ENCODE measurements at places on chromosomes 11 and 22.

GRCh38 chr11:92227230-92227814, 2.7 kb downstream of the FAT3 start:
- DNase-seq = peak; percentile 25

DNA sequence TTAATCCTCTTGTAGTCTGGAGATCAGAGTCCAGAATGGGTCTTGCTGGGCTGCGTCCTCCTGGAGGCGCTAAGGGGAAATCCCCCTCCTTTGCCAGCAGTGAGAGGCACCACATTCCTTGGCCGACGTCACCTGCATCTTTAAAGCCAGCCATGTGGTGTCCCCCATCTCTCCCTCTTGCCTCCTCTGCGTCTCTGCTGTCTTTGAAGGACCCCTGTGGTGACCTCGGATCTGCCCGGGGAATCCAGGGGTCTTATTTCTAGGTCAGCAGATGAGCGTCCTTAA, 27.2 kb upstream of the PARVB start:
- DNase-seq = no peak

DNA sequence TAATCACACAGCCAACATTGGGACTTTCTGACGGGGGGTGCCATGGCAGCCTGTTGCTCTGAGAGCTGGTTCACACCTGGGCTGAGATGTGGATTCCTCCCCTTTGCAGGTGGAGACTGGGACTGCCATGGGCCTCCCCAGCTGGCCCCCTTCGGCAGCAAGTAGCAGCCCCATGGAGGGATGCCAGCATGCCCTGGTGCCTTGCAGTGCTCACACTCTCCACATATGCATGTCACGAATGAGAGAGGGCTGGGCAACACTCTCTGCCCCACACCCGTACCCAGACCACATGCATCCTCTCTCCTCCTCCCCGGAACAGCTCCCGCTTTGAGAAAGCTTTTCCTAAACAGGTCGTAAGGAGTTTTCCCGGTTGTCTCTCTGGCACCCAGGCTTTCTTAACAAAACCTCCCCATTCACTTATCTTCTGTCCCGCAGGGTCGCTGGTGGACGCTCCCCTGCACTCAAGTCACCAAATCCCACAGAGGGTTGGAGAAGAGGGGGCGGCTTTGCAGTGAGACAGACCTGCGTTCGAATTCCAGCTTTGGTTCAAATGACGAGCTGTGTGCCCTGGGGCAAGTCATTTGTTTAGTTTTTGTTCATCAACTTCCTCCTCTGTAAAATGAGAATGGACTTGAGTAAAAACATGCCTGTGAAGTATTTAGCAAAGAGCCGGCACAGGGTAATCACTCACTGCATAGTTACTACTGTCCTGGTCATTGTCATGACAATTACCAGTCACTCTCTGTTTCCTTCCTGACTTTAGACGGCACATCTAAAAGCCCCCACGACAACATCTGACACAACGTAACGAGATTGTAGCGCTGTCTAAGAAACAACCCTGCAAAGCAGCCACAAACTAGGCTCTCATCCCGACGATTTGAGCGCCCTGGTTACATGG, 231.3 kb upstream of the B3GAT1 start:
- DNase-seq = no peak

- peak; percentile 79 for DNase-seq
These were observed 8.5 kb downstream of the AMOTL1 start for GRCh38 chr11:94776351-94777321.

DNA sequence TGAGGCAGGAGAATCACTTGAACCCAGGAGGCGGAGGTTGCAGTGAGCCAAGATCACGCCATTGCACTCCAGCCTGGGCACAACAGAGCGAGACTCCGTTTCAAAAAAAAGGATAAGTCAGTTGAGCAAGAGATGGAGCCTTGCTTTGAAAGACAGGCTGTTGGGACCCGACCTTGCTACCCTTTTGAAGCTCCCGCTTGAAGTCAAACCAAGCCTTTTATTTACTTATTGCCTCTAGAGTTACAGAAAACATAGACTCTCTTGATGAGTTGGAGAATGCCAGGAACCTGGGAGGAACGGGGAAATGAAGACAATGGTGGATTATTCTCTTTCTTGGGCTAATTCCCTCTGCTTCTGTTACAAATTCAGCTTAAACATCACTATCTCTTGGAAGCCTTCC, 4.9 kb downstream of the SYN3 start:
- no peak for DNase-seq

DNA sequence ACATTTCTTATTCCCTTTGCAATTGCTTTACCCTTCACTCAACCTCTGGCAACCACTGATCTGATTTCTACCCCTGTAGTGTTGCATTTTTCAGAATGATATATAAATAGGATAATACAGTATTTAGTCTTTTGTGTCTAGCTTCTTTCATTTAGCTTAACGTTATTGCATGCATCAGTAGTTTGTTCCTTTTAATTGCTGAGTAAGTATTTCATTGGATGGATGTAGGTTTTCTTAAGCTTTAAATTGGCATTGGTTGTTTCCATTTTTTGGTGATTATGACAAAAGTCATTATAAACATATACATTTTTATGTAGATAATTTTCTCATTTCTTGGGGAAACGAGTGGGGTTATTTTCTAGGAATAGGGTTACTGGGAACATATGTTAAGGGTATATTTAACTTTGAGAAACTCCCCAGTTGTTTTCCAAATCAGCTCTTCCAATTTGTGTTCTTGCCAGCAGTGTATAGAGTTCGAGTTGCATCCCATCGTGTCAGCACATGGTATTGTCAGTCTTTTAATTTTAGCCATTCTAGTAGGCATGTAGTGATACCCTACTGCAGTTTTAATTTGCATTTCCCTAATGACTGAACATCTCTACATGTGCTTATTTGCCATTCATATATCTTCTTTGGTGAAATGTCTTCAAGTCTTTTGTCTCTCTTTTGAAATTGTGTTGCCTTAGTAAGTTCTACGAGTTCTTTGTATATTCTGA, 60.3 kb downstream of the DDX10 start:
- DNase-seq = no peak

DNA sequence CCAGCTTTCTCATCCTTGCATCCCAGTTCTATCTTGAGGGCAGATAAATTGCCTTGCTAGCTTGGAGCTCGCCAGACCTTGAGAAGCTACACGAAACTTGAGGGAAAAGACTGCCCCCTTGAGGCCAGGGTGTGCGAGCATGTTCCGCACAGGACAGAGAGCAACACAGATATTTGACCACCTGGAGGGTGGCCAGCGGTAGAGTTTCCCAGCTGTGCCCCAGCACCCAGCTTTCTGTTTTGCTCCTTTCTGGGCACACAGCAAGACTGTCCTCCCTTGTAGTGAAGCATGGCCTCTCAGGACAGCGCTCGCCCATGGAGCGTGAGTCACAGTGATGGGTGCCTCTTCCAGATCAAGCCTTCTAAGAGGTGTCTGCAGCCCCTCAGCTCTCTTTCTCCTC, 23.5 kb downstream of the SPATA19 start:
- peak; percentile 80 for DNase-seq

- no peak for DNase-seq
These were observed 164.5 kb downstream of the SOX6 start for GRCh38 chr11:16191868-16192240.

GRCh38 chr22:19448739-19449421, 1.4 kb upstream of the C22orf39 start:
- no peak for DNase-seq

DNA sequence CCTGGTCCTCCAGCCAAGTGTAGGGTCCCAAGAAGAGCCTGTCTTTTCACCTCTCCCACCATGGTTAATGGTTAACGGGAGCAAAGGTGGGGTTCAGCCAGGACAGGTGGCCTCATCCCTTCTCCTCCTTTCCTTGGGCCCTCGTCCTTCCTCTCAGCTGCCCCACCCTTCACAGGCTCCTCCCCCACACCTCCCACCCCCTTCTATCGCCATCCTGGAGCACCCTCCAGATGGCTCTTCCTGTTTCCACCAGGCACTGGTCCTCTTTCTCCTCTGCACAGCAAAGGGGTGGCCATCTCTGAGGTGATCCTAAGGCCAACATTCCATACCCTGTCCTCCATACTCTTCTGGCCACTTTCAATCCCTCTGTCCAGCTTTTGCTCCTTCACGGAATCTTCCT, 48.9 kb downstream of the SLC22A12 start:
- DNase-seq = no peak

DNA sequence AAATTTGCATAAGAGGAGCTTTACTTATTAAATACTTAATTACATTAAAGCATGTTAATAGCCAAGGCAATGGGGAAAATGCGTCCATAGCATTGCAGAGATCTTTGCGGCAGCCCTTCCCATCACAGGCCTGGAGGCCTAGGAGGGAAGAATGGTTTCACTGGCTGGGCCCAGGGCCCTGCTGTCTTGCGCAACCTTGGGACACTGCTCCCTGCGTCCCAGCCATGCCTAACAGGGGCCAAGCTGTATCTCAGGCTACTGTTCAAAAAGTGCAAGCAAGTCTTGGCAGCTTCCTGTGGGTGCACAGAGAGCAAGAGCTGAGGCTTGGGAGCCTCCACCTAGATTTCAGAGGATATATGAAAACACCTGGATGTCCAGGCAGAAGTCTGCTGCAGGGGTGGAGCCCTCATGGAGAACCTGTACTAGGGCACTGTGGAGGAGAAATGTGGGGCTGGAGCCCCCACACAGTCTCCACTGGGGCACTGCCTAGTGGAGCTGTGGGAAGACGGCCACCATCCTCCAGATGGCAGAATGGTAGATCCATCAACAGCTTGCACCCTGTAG, 46.0 kb downstream of the THAP12 start:
- no peak for DNase-seq

- no peak for DNase-seq
These were observed 18.4 kb downstream of the SULT4A1 start for GRCh38 chr22:43843783-43844530.

DNA sequence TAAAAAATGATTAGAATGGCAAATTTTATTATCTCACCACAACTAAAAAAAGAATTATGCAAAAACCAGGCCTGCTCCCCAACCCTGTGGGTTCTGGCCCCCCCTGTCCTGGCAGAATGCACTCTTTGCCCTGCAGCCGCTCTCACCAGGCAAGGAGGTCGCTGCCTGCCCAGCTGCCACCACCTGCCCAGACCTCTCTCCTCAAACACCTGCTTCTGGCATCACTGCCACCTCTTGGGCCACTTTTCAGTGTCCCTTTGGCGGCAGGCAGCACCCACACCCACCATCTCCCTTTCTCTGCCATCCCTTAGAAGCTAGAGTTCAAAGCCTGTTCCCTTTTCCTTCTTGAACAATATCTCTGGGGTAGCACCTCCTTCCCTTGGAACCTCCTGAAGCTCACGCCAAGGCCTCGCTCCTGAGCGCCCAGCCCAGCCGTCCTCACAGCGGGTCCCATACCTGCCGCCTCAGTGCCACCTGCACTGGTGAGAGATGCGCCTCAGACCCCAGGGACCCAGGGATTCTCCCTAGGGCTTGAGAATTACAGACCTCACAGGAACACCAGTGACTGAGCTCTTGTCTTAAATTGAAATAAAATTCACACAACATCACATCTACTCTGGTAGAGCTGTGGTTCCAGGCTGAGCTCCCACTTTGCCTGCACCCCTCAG, 44.6 kb downstream of the SGSM3 start:
- no peak for DNase-seq

- no peak for DNase-seq
These were observed 126.1 kb downstream of the PGR start for GRCh38 chr11:101003468-101003867.

DNA sequence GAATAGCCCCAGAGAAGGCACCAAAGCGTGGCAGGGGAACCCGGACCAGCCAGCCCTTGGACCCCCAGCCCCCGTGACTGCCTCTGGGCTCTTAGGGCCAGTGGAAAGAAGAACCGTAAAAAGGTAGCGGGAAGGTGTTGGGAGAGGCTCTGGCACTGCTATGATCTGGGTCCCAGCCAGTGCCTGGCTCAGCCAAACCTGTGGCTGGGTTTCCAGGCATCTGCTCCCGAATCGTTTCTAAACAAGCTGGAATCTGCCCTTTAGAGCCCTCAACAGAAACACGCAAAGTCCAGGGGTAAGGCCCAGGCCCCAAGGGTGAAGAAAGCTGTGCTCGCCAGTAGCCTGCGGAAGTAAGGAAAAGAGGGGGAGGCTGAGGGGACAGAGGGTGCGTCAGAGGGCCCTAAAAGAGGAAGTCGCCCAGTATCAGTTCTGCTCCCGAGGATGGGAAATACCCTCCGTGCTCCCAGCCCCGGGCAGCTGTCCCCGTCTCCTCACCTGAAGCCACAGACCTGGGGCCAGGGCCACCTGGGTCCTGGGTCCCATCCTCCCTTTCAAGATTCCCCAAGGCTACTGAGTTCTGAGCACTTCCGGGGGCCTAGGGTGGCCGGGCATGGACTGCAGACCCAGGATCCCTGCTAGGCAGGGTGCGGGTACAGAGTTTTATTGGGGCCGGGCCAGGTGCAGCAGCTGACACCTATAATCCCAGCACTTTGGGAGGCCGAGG, 24.7 kb downstream of the IL10RA start:
- DNase-seq = peak; percentile 82

GRCh38 chr11:111691741-111692140, 74.4 kb downstream of the PPP2R1B start:
- no peak for DNase-seq

GRCh38 chr11:115385226-115385625, 119.0 kb downstream of the CADM1 start:
- DNase-seq = no peak

DNA sequence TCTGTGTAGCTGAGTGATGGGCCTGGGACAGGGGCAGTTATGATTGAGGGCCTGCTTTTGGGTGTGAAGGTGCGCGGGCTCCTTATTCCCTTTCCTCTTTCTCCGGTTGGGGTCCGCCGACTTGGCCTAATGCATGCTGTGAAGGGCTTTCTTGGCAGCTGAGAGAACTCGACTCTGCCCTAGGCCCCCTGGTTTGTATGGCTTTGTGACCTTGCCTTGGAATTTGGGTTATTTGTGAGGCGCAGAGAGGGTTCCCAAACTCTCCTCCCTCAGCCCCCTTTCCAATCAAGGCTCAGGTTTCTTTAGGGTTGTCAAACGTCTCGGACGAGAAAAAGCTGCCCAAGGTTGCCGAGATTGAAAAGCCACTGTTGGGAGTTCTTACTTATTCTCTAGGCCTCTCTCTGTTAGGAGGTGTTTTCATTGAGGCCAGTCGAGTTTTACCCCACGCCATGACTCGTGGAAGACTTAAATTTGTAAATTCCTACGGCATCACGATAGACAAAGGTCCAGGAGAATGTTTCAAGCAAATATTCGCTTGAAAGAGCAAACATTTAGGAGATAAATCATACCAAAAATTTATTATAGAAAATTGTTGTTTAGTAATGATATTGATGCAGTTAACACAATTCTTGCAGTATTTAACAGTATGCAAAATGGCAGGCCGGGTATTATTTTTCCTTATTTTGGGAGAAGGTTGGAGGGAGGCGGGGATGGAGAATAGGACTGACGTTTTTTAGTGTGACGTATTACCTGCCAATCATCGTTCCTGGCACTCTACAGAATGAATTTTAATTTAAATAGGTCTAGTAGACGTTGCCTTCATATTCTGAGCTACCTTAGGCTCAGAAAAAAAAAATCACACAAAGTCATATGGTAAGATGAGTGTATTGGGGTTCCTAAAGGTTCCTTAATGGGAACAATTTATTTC, 689 bp downstream of the PDHX start:
- no peak for DNase-seq

- peak; percentile 90 for DNase-seq
These were observed 101.2 kb downstream of the NAT10 start for GRCh38 chr11:34206407-34207300.
